Tongue (tissue), 3 donors: ENCODE measurements at places on chromosomes 11 and 22. TPM values are rescaled to one million over a fixed set of nuclear protein-coding genes. Genes with fewer than 3 reads are reported as not detected.

Gene GP1BB
- total RNA-seq: 19.0 TPM

Gene SCGB2A2
- total RNA-seq: not detected

Gene SHISAL1
- 11.2 TPM for total RNA-seq

Gene LRP4
- total RNA-seq: 57.2 TPM
